Spinal cord (tissue), 10 donors: ENCODE measurements at places on chromosomes 2 and 18. TPM values are rescaled to one million over a fixed set of nuclear protein-coding genes. Genes with fewer than 3 reads are reported as not detected.

- peak; percentile 86 for DNase-seq
- no peaks in the 10 kb centered on the region for H3K27me3 ChIP-seq
- H3K27ac ChIP-seq = peak overlapping the region; percentile 78
Measured at GRCh38 chr2:217622205-217623060, 380.4 kb downstream of the TNS1 start.

- H3K27ac ChIP-seq = no peak overlapping the region
- H3K27me3 ChIP-seq = no peaks in the 10 kb centered on the region
- peaks cover 6% of the 10 kb centered on the region for H3K36me3 ChIP-seq
Measured at GRCh38 chr2:88187927-88188326, 17.8 kb downstream of the THNSL2 start.

DNA sequence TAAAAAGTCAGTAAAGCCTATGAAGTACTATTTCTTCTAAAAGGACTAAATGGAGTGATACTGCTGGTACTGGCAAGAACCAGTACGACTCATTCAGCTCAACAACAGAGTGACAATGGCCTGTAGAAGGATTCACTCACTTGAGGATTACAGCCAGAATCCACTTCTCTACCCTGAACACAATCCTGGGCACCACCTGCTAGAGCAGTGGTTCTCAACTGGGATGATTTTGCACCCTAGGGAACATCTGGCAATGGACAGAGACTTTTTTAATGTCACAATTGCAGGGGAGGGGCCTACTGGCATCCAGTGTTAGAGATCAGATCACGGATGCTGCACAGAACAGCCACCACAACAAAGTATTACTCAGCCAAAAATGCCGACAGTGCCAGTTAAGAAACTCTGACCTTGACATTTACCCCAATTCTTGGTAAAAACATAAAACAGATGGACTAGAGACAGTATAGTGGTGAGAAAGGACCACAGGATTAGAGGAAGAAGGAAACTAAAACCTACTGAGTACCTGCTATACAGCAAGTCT lies 5.0 kb downstream of the SPIRE1 start:
- peak overlapping the region; percentile 58 for H3K27ac ChIP-seq
- no peak overlapping the region for H3K4me3 ChIP-seq
- H3K36me3 ChIP-seq = peaks cover 8% of the 10 kb centered on the region

GRCh38 chr2:46369783-46370182 lies 72.6 kb downstream of the EPAS1 start:
- no peak for DNase-seq
- H3K36me3 ChIP-seq = peaks cover 8% of the 10 kb centered on the region
- peaks cover 4% of the 10 kb centered on the region for H3K4me1 ChIP-seq
- no peaks in the 10 kb centered on the region for H3K27me3 ChIP-seq
- no peak overlapping the region for H3K27ac ChIP-seq

The POTEC gene
- total RNA-seq = not detected

GRCh38 chr2:191927991-191928390 lies 81.1 kb upstream of the CAVIN2 start:
- no peak overlapping the region for H3K4me3 ChIP-seq
- H3K27me3 ChIP-seq = no peaks in the 10 kb centered on the region
- no peaks in the 10 kb centered on the region for H3K36me3 ChIP-seq
- peak overlapping the region; percentile 29 for H3K27ac ChIP-seq

The EPB41L5 gene
- total RNA-seq = 31.5 TPM

GRCh38 chr2:164691346-164691887 lies 70.1 kb upstream of the GRB14 start:
- no peak overlapping the region for H3K4me3 ChIP-seq
- DNase-seq = no peak
- no peaks in the 10 kb centered on the region for H3K4me1 ChIP-seq
- H3K36me3 ChIP-seq = no peaks in the 10 kb centered on the region
- no peaks in the 10 kb centered on the region for H3K27me3 ChIP-seq
- no peak overlapping the region for H3K27ac ChIP-seq

The TCF23 gene
- total RNA-seq = not detected

- DNase-seq = no peak
- H3K4me1 ChIP-seq = no peaks in the 10 kb centered on the region
- no peak overlapping the region for H3K27ac ChIP-seq
- H3K36me3 ChIP-seq = no peaks in the 10 kb centered on the region
- H3K27me3 ChIP-seq = no peaks in the 10 kb centered on the region
Measured at GRCh38 chr18:52764316-52764715, 424.3 kb downstream of the DCC start.

The TTR gene
- 7,204 TPM for total RNA-seq

- peaks cover 85% of the 10 kb centered on the region for H3K4me1 ChIP-seq
- H3K27me3 ChIP-seq = no peaks in the 10 kb centered on the region
- peaks cover 75% of the 10 kb centered on the region for H3K36me3 ChIP-seq
Measured at GRCh38 chr2:25306777-25307368, 34.9 kb downstream of the DNMT3A start.

The MRO gene
- 20.9 TPM for total RNA-seq

DNA sequence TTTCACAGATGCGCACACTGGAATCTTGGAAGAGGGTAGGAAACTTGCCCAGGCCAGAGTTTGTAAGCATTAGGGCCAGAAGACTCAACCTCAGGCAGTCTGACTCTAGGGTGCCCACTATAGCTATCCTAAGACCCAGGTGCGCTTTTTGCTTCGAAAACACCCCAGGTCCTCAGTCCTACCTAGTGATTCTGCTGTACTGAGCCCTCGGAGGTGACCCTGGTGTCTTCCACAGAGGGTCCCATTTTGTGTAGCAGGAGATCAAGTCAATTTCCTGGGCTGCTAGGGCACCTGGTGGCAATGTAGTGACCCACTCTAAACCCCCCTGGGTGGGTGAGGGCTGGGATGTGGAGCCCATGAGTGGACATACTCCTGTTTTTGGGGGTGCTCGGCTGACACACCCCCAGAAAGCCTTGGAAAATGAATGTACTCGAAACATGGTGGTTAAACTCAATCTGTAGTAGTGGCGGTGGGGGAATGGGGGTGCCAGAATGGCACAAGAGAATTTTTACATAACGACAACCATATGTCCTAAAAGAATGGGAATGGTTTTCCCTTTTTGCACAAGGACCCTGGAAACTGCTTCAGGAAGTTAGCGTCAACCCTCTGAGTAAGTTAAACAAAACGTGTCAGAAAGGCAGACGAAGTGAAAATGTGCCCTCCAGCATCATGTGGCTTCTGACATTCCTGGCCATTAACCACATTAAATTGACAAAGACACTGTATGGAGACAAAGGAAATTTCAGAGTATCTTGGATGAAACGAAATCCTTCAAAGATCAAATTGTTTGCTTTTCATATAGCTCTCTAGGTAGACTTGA lies 218.0 kb upstream of the COPS8 start:
- H3K36me3 ChIP-seq = no peaks in the 10 kb centered on the region
- no peak overlapping the region for H3K27ac ChIP-seq
- DNase-seq = no peak
- H3K4me3 ChIP-seq = no peak overlapping the region
- no peaks in the 10 kb centered on the region for H3K27me3 ChIP-seq

The FRZB gene
- total RNA-seq = 21.8 TPM

The AMER3 gene
- total RNA-seq = 11.4 TPM

GRCh38 chr2:28633204-28633603 lies 118.4 kb upstream of the PPP1CB start:
- H3K4me1 ChIP-seq = no peaks in the 10 kb centered on the region
- H3K27ac ChIP-seq = peak overlapping the region; percentile 51
- DNase-seq = no peak
- H3K36me3 ChIP-seq = peaks cover 3% of the 10 kb centered on the region
- no peak overlapping the region for H3K4me3 ChIP-seq
- no peaks in the 10 kb centered on the region for H3K27me3 ChIP-seq

GRCh38 chr2:232699110-232699509 lies 2.0 kb downstream of the GIGYF2 start:
- DNase-seq = no peak
- peaks cover 4% of the 10 kb centered on the region for H3K36me3 ChIP-seq
- H3K4me1 ChIP-seq = peaks cover 8% of the 10 kb centered on the region
- H3K27me3 ChIP-seq = no peaks in the 10 kb centered on the region

GRCh38 chr2:237701033-237701858 lies 73.9 kb downstream of the LRRFIP1 start:
- H3K27me3 ChIP-seq = no peaks in the 10 kb centered on the region
- H3K4me1 ChIP-seq = peaks cover 57% of the 10 kb centered on the region
- no peak for DNase-seq
- no peak overlapping the region for H3K4me3 ChIP-seq
- H3K36me3 ChIP-seq = peaks cover 8% of the 10 kb centered on the region

The MEP1B gene
- total RNA-seq = 0.11 TPM

- no peak overlapping the region for H3K4me3 ChIP-seq
- H3K27me3 ChIP-seq = no peaks in the 10 kb centered on the region
- H3K36me3 ChIP-seq = no peaks in the 10 kb centered on the region
- no peak for DNase-seq
Measured at GRCh38 chr18:57771193-57771592, 31.9 kb downstream of the ATP8B1 start.

DNA sequence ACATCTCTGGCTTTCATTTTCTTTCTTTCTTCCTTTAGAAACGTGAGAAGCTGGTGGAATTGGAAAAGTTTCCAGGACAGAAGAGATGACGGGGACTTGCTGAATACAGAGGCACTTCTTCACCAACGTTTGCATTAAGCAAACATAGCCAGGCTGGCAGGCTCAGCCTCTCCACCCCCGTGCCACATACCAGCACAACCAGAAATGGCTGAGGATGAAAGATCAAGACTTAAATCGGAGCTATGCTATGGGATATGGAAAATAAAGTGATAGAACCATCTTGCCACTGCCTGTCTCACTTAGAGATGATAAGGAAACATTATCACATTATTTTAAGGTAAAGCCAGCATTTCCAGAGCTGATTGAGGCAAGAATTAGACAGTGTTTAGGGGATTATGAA lies 483.3 kb downstream of the BCL11A start:
- no peak overlapping the region for H3K4me3 ChIP-seq
- H3K4me1 ChIP-seq = peaks cover 5% of the 10 kb centered on the region
- H3K27me3 ChIP-seq = no peaks in the 10 kb centered on the region
- DNase-seq = no peak

The HNMT gene
- total RNA-seq = 158 TPM

DNA sequence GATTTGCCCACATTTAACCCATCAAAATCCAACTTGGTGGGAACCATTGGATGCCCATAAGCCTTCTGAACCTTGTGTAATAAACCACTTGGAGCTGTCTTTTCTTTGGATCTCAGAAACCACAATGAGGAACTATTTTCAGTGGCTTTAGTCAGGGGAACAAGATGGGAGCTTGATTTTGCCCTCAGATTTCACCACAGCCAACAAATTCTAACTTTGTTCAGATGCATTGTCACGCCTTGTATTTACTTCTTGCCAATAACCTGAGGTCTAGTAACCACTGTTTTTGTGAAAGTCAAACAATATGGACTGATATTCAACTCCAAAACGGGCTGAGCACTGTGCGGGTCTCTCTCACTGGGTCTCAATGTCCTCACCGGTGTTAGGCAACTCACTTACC lies 508.2 kb downstream of the TNS1 start:
- no peak overlapping the region for H3K27ac ChIP-seq
- no peaks in the 10 kb centered on the region for H3K27me3 ChIP-seq
- no peaks in the 10 kb centered on the region for H3K4me1 ChIP-seq
- DNase-seq = no peak

DNA sequence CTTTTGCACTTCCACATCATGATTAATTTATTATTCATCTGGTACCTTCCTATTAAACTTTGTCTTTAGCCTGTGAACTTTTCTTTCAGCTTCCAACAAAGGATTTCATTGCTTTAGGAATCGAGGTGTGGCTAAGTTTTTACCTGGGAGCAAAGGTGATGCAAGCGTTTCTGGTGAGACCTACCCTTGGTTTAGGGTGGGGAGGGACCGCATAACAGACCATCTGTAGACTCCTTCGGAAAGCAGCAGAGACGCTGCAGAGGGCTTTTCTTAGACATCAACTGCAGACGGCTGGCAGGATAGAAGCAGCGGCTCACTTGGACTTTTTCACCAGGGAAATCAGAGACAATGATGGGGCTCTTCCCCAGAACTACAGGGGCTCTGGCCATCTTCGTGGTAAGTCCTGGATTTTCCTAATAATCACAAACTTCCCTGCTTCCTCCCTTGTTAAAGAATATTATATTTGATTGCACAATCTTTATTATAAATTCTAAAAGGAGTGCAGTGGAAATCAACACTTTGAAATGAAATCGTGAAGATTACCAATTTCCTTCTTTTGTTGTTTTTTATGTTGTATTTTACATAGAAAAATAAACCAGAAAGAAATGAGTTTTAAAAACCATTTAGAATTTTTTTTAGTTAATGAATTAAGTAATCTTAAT lies at the start of gene DSG3:
DSG3 (plus strand) TSS at position 212 of the 662 bp plus-strand sequence; CDS start at position 349, 137 bp downstream.
- no peak for DNase-seq
- no peak within 1 kb of the TSS for H3K4me3 ChIP-seq
- no peak within 1 kb of the TSS for H3K27ac ChIP-seq
- no peaks in the 10 kb centered on the region for H3K4me1 ChIP-seq
- H3K27me3 ChIP-seq = no peaks in the 10 kb centered on the region
- no peaks in the 10 kb centered on the region for H3K36me3 ChIP-seq

- no peaks in the 10 kb centered on the region for H3K36me3 ChIP-seq
- H3K4me3 ChIP-seq = no peak overlapping the region
- no peak for DNase-seq
- H3K4me1 ChIP-seq = peaks cover 24% of the 10 kb centered on the region
- no peaks in the 10 kb centered on the region for H3K27me3 ChIP-seq
Measured at GRCh38 chr2:120938045-120938771, 202.5 kb downstream of the GLI2 start.

GRCh38 chr2:58427572-58428095 lies 186.5 kb upstream of the FANCL start:
- no peaks in the 10 kb centered on the region for H3K27me3 ChIP-seq
- H3K4me1 ChIP-seq = peaks cover 7% of the 10 kb centered on the region
- peak overlapping the region; percentile 69 for H3K4me3 ChIP-seq
- DNase-seq = peak; percentile 80

The OTX1 gene
- total RNA-seq = not detected

The IHH gene
- 0.28 TPM for total RNA-seq

DNA sequence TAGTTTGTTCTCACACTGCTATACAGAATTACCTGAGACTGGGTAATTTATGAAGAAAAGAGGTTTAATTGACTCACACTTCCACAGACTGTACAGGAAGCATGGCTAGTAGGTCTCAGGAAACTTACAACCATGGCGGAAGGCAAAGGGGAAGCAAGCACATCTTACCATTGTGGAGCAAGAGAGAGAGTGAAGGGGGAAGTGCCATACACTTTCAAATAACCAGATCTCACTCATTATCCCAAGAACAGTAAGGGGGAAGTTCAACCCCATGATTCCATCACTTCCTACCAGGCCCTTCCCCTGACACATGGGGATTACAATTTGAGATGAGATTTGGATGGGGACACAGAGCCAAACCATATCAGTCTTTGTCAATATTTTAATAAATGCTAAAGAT lies 5.0 kb upstream of the CRYGB start:
- no peaks in the 10 kb centered on the region for H3K4me1 ChIP-seq
- no peaks in the 10 kb centered on the region for H3K36me3 ChIP-seq
- H3K27ac ChIP-seq = no peak overlapping the region
- no peaks in the 10 kb centered on the region for H3K27me3 ChIP-seq
- DNase-seq = no peak

The CNOT11 gene
- total RNA-seq = 42.5 TPM

- H3K4me3 ChIP-seq = no peak overlapping the region
- no peak overlapping the region for H3K27ac ChIP-seq
- no peaks in the 10 kb centered on the region for H3K27me3 ChIP-seq
- no peaks in the 10 kb centered on the region for H3K4me1 ChIP-seq
- no peaks in the 10 kb centered on the region for H3K36me3 ChIP-seq
Measured at GRCh38 chr2:193566886-193567285, 1372.2 kb upstream of the TMEFF2 start.

The NTSR2 gene
- total RNA-seq = 0.55 TPM

The CNNM4 gene
- 5.1 TPM for total RNA-seq
